ENCODE measurements at places on chromosomes 7 and 10.

DNA sequence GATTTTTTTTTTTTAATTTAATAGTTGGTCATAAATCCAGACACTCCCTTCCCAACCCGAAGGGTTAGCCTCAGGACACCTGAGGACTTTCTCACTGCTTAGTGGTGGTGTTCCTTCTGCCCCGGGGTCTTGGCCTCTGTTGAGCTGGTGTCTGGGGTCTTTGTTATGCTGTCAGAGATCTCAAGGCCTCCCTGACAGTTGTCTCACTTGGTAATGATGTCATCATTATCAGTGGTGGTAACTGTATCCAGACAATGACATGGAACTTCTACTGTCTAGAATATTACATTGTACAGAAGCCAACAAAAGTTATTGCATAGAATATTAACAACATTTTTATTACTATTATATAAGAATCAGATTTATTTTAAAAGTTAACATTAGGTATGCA is 32.9 kb downstream of the PPP2R2D start:
- H3K27me3 ChIP-seq: no peaks in the 10 kb centered on the region
- no peak for DNase-seq
- no peak overlapping the region for H3K4me3 ChIP-seq

GRCh38 chr10:21518149-21518640 is 7.3 kb downstream of the SKIDA1 start:
- peak overlapping the region; percentile 28 for H3K27ac ChIP-seq
- H3K36me3 ChIP-seq: no peaks in the 10 kb centered on the region
- DNase-seq: no peak
- peak overlapping the region; percentile 24 for H3K4me3 ChIP-seq

DNA sequence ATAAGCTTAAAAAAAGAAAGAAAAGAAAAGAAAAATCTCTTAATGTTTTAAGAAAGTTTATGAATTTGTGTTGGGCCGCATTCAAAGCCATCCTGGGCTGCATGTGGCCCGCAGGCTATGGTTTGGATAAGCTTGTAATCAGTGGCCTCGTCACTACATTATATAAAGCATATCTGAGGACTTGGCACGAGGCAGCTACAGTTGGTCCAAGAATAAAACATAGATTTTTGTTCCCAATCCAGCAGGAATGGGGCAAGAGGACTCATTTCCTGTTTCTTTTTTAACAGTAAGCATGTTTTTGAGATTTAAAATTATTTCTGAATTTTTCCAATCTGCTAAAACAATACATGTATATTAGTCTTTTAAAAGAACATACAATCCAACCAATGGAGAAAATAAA is 28.6 kb downstream of the MCM10 start:
- no peaks in the 10 kb centered on the region for H3K36me3 ChIP-seq
- H3K27ac ChIP-seq: no peak overlapping the region
- no peaks in the 10 kb centered on the region for H3K27me3 ChIP-seq
- DNase-seq: no peak
- no peaks in the 10 kb centered on the region for H3K4me1 ChIP-seq

GRCh38 chr7:134699021-134699818 is 52.6 kb downstream of the BPGM start:
- H3K36me3 ChIP-seq: no peaks in the 10 kb centered on the region
- DNase-seq: no peak
- H3K4me1 ChIP-seq: no peaks in the 10 kb centered on the region
- no peak overlapping the region for H3K27ac ChIP-seq
- H3K27me3 ChIP-seq: no peaks in the 10 kb centered on the region
- no peak overlapping the region for H3K4me3 ChIP-seq

- H3K36me3 ChIP-seq: no peaks in the 10 kb centered on the region
- H3K4me1 ChIP-seq: no peaks in the 10 kb centered on the region
- DNase-seq: no peak
- no peak overlapping the region for H3K27ac ChIP-seq
These were observed 52.8 kb downstream of the CUBN start for GRCh38 chr10:17076626-17077345.

- no peak overlapping the region for H3K27ac ChIP-seq
- no peaks in the 10 kb centered on the region for H3K36me3 ChIP-seq
- H3K4me1 ChIP-seq: no peaks in the 10 kb centered on the region
- DNase-seq: no peak
- no peaks in the 10 kb centered on the region for H3K27me3 ChIP-seq
These were observed 80.3 kb downstream of the AMPH start for GRCh38 chr7:38550836-38551235.

DNA sequence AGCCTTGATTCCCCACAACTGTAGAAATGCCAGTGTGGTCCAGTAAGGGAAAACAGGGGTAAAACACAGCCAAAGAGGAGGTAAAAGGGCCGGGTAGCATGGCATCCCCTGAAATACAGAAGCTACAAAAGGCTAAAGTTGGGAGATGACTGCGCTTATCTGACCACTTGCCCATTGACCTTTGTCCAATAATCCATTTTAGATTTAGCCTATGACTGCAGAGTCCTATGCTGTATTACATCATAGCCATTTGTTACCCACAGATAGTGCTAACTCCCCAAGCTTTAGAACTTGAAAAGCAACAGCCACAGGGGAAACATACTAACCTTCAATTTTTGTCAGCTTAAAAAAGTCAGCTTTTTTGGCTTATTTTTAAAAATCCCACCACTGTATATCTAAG is 26.2 kb downstream of the MTPN start:
- no peaks in the 10 kb centered on the region for H3K4me1 ChIP-seq
- DNase-seq: no peak
- H3K36me3 ChIP-seq: no peaks in the 10 kb centered on the region
- H3K4me3 ChIP-seq: no peak overlapping the region
- no peak overlapping the region for H3K27ac ChIP-seq
- H3K27me3 ChIP-seq: no peaks in the 10 kb centered on the region
